ENCODE measurements at places on chromosomes 7 and 10.

GRCh38 chr7:50914460-50914859 lies 131.8 kb upstream of the GRB10 start:
- DNase-seq = no peak

- DNase-seq = no peak
Observed at GRCh38 chr7:117875566-117875965, 2.3 kb upstream of the CTTNBP2 start.

GRCh38 chr10:116627386-116627933 lies 6.7 kb downstream of the PNLIPRP2 start:
- DNase-seq = no peak

DNA sequence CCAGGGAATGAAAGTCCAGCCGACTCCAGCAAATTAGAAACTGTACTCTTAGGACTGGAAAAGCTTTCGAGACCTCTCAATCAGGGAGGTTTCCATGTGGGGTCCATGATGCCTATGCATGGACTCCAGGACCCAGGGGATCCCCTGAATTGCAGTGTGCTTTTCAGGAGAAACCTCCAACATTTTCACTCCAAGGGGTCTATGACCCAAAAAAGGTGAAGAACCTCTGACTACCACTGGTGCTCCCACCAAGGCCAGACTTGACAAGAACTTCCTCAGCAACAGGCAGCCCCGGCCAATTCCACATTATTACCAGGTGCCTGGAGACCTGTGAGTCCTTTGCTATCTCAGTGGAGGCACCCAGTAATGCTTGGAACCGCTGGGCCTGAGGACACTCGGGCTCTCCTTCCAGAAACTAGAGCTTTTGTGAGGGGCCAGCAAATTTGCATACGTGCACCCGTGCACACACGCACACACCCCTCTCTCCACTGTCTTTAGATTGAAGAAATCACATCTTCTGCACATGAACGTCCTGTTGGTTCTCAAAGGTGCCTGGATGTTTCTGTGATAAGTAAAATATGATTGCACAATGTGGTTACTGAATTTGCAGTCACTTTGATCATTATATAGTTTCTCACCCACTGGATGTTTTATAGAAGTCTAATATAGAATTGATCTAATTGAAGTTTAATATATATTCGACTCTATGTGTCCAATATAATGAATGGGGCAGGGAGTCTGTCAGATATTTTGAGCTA lies 54.7 kb downstream of the SYPL1 start:
- no peak for DNase-seq

DNA sequence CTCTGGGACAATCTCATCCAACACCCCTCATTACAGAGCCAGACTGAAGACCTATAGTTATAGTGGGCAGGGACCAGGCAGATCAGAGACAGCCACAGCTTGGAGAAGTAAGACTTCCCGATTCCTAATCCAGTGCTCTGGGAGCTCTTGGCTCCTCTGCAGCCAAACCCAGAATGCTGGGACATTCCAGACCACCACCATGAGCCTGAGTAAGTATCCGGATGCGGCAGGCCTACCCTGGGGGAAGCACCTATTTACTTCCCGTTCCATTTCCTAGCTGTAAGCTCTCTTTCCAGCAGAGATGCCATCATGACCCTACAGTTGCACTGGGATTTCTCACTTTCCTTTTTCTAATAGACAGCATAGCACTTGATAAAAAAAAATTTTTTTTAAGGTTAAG lies 16.4 kb downstream of the HIP1 start:
- no peak for DNase-seq

DNA sequence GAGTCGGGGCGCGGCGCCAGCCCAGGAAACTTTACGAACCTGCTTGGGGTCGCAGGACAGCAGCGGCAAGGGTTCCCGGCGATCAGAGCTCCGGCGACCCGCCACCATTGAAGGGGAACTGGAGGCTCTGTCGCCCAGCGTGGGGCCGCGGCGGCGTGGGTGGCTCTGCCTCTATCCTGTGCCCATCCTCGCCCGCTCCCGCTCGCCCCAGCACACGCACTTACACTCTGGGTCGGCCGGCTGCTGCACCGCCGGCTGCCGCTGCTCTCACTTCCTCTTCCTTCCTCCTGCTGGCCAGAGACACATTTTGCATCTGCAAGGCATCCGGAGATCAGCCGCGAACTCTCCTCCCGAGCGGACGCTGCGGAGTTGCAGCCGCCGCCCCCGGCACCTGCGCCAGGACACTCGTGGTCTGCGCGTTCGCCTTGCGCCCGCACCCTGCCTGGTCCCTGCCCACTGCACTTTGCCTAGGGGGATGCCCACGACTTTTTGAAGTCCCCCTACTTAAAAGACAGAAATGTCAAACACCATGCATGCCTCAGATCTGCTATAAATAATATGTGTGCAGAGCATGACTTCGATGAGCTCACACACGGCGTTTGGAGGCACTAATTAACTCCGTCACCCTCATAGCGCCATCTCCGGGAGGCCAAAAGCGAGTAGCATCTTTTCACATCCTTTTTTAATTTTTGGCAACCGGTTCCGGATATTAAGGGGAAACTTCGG lies at the start of gene ELMO1:
ELMO1 (minus strand) TSS at position 229 of the 726 bp plus-strand sequence. CDS start 106,174 bp downstream, outside the sequence.
- DNase-seq = peak; percentile 80

GRCh38 chr10:129965959-129966358 lies 1.9 kb upstream of the EBF3 start:
- DNase-seq = no peak

- DNase-seq = no peak
Observed at GRCh38 chr10:120392671-120393079, 64.4 kb upstream of the PLPP4 start.

DNA sequence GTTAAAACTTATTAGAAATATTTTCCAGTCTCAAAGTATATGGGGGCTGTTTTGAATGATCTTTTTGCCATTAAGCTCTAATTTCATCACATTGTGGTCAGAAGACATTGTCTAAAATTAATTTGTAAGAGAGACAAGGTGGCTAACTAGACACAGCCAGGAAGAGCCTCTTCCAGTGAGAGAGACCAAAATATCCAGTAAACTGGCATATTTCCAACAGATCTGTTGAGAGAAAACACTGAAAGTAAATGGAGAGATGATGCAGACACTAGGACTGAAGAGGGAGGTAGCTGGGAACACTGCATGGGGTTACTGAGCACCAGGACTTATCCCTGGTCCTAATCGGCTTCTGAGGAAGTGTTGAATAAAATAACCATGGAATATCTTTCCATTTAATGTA lies 101.5 kb upstream of the TAS2R16 start:
- no peak for DNase-seq

- no peak for DNase-seq
Observed at GRCh38 chr10:112851181-112851580, 98.9 kb upstream of the TCF7L2 start.

- DNase-seq = no peak
Observed at GRCh38 chr7:157495594-157495993, 158.8 kb downstream of the DNAJB6 start.

DNA sequence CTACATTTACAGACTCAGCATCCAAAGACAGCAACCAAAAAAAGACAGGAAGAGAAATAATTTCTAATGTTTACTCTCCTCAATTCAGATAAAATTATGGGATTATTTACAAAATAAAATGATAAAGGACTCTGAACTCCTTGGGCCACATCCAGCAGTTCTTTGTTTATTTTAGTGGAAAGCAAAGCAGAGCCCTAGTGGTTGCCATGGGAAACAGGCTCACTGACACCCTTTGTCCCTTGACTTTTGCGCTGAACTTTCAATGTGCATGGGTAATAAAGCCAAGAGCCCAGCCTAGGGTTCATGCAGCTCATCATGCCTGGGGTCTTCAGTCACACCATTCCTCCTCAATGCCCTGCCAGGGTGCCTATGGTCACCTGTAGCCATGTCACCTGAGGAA lies 442.6 kb upstream of the IGFBP3 start:
- DNase-seq = no peak

- no peak for DNase-seq
Observed at GRCh38 chr7:126398285-126398684, 854.5 kb downstream of the GRM8 start.

DNA sequence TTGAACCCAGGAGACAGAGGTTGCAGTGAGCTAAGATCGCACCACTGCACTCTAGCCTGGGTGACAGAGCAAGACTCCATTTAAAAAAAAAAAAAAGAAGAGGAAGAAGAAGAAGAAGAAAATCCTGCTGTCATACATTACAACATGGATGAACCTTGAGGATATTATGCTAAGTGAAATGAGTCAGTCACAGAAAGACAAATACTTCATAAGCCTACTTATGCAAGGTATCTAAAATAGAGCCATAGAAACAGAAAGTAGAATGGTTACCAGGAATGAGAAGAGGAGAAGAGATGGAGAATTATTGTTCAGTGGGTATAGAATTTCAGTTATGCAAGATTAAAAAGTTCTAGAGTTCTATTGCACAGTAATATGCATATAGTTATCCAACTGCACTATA lies 466.5 kb downstream of the PLXNA4 start:
- DNase-seq = no peak

GRCh38 chr10:121285406-121286196 lies 312.6 kb downstream of the FGFR2 start:
- DNase-seq = no peak

DNA sequence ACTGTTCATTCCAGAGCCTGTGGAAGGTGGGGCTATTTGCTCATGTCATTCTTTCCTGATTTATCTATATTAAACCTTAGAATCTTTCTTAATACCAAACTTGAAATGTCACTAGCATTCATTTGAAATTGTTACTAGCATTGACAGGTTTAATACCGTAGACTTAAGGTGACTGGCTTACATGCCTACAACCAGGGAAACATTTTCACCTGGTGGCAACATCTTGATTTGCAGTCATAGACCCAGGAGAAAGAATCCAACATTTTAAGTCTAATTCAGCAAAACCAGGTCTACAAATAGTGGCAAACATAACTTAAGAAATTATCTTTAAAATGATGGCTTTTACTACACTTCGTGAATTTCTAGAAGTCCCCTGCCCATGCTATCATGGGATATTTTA lies 353.7 kb downstream of the HTR7 start:
- DNase-seq = no peak

DNA sequence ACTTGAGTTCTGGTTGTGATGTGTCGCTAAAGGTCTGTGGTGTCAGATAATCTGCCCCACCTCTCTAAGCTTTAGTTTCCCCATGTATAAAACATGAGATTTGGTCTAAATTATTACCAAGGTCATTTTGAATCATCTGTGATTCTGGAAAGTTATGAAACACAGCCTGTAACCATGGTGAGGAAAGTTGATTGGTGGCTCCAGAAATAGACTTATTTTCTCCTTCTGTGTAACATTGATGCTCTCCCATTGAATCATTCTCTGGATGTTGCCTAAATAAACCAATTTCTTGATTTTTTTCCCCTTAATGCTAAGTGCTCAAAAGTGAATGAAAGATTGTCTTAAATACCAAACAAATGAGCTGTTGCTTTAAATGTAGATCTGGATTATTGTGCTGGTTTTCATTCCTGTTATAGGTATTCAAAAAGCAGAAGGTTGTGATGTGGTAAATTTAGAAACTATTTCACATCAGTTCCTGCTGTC lies 30.0 kb upstream of the PCGF5 start:
- no peak for DNase-seq

GRCh38 chr10:131574363-131574706 lies 262.8 kb upstream of the TCERG1L start:
- DNase-seq = no peak

- no peak for DNase-seq
Observed at GRCh38 chr10:122140461-122140902, 130.6 kb upstream of the BTBD16 start.

GRCh38 chr10:48444266-48444665 lies 137.8 kb downstream of the MAPK8 start:
- DNase-seq = no peak

- DNase-seq = no peak
Observed at GRCh38 chr10:68897336-68897741, 3.8 kb upstream of the DDX50 start.

DNA sequence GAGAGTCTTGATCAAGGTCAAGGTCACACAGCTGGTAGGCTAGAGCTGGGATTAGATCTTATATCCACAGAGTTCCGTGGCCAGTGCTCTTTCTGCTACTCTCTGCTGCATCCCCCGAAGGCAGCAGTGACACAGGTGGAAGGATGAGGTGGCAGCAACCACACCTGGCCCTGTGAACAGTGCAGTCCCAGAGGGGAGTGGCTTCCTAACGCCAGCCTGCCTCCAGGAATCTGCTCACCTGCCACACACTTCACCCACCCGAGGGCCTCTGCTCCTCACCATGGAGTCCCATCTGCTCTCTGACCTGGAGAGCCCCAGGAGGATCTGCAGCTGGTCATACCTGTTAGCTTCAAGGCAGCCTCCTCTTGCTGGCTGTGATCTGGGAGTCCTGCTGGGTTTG lies 484.2 kb downstream of the PLXNA4 start:
- DNase-seq = no peak

DNA sequence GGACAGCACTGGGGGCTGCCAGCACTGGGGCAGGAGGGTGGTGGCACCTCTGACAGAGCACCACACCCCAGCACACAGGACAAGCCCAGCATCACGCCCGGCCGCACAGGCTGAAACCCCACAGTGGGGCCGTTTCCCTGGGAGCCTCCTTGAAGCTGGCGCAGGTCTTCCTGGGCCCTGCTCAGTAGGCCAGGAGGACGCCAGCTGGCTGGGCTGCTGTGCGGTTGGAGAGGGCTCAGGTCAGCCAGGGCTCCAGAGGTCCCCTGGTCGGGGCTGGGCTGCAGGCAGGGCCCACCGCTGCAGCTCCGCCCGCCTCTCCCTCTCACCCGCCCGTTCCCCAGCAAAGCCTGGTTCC lies 137.3 kb downstream of the TCERG1L start:
- DNase-seq = no peak

- DNase-seq = no peak
Observed at GRCh38 chr7:89681448-89681847, 472.8 kb upstream of the STEAP1 start.

DNA sequence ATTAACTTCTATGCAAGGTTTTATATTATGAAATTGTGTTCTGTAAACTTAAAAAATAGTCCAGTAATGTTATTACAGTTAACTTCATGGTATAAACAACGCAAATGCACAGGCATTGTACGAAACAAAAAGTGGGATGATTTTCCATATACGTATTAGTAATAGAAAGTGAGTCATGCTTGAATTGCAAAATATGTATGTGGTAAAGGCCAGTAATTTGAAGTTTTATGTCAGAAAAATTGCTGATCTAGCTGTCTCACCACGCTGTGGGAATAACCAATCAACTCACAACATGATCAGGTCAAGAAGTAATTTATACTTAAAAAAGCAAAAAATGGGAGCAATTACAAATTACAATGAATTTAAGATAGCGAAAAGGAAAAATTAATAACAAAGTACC lies 37.0 kb upstream of the GLI3 start:
- DNase-seq = no peak

DNA sequence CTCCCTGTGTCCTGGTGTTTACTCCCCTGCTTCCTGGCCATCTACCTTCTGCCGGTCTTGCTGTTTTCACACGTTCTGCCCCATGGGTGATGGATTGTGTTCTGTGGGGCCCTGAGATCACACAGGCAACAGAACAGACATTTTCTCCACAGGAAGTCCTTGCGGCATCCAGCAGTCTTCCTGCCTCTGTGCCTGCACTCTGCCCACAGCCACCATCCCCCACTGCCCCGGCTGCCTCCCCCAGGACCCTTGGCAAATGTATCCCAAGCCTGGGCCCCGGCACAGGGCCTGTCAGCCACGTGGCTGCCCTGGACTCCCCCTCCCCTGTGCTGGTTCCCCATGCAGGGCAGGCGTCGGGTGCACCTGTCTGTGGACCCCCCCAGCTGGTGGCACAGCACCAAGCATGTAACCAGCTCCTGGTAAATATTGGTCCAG lies 184.2 kb downstream of the WDR37 start:
- DNase-seq = no peak

Measured in left lung (tissue), 14 donors.